ENCODE measurements at places on chromosomes 3 and 15.

GRCh38 chr3:153572654-153573053, 410.6 kb downstream of the RAP2B start:
- no peak for DNase-seq

DNA sequence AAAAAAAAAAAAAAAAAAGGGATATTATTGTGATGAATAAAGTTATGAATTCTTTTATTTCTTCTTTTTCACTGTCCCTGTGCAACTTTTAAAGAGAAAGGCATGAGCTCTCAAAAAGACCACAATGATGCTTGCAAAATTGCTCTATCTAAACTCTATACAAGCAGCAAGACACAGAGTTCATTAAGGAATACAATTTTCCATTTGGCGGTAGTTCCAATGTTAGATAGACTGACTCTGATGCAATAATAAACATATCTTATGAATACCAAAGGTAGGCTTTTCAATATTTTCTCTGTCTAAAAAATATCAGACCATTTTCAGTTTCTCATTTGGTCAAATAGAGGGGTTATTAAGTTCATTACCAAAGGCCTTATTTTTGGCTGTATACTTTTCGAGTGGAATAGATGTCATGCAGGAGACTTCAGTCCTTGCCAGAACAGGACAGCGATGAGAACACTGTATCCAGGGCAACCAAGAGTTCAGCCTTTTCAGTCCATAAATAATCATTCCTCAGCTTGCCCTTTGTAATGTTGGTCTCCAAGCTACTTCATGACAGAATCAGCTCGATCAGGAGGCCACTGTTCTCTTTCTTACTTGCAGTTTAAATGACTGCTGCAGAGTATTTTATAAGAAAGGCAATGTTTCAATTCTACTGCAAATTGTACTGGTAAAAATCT, 162.9 kb upstream of the FAM3D start:
- no peak for DNase-seq

DNA sequence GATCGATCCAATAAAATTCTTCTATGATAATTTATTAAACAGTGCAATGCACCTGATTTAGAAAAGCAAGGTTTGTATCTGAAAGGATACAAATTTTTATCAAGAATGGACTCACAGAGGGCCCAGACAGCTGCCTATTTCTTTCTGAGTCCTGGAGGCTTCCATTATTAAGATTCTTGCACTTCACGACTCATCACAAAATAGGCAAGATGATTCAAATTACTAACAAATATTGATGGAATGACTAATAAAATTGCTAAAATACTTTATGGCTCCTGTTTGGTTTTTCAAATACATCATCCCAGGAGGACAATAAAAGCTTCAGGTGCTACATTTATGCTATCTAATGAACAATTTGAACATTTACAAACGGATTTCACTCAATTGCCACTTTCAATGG, 483.0 kb upstream of the AGTR1 start:
- DNase-seq, result no peak

DNA sequence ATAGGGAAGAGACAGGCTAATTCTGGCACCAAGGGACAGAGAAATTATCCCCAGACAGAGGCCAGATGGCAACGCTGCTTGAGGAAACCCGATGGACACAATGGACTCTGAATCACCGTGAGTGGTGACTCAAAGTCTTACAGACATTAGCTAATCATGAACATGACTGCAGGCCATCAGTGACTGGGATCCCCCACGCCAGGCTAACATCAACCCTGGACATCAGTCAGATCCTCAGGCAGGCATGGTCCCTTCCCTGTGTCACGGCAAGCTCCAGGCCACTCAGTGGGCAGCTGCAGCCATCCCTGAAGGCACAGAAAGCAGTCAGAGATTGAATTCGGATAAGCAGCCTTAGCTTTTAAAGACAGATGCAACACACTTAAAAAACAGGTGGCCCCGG, 23.8 kb upstream of the OXTR start:
- no peak for DNase-seq

GRCh38 chr3:9386501-9387321, 10.7 kb upstream of the SETD5 start:
- no peak for DNase-seq

GRCh38 chr3:192516820-192517219, 210.5 kb downstream of the FGF12 start:
- no peak for DNase-seq

DNA sequence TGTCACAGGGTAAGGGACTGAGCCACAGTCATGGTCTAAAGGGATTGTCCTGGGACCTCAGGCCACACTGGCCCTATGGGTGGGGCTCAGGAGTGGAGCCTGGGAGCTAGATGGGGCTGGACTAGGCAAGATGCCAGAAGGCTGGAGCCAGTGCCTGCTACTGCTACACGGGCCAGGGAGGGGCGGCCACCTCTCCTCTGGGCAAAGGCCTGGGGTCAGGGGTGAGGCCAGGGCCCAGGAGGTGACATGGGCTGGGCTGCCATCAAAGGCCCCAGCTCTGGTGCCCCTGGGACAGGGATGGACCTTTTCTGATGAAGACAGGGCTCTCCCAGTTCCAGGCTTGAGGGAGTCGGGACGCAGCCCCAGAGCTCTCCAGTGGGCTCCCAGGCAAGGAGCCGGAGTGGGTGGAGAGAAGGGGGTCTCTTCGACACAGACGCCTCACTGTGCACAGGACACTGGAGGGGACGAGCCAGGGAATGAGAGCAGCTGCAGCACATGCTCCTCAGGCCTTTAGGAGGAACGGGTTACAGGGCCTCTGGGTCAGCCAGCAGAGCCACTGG, 62.1 kb upstream of the IQSEC1 start:
- no peak for DNase-seq

- DNase-seq, result no peak
Measured at GRCh38 chr3:10521772-10522441, 16.5 kb upstream of the ATP2B2 start.

- DNase-seq, result peak; percentile 45
Measured at GRCh38 chr15:65939901-65940617, 70.8 kb downstream of the RAB11A start.

DNA sequence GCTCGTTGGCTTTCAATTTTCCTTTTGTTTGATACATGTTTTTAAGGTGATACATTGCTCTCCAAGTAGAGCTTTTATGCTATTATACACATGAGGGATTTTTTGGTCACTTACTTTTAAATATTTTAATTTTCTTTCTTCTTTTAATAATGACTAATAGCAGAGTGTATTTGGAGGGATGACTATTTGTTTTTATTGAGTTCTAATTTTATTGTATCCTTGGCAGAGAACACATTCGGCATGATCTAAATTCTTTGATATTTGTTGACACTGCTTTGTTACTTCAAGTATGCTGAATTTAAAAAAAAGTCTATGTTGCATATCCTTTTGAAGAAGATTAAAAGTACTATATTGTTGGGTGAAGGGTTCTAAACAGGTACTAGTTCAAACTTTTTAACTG, 149.9 kb upstream of the PDZRN3 start:
- DNase-seq, result no peak

- no peak for DNase-seq
Measured at GRCh38 chr3:101099791-101100190, 106.6 kb upstream of the ABI3BP start.

DNA sequence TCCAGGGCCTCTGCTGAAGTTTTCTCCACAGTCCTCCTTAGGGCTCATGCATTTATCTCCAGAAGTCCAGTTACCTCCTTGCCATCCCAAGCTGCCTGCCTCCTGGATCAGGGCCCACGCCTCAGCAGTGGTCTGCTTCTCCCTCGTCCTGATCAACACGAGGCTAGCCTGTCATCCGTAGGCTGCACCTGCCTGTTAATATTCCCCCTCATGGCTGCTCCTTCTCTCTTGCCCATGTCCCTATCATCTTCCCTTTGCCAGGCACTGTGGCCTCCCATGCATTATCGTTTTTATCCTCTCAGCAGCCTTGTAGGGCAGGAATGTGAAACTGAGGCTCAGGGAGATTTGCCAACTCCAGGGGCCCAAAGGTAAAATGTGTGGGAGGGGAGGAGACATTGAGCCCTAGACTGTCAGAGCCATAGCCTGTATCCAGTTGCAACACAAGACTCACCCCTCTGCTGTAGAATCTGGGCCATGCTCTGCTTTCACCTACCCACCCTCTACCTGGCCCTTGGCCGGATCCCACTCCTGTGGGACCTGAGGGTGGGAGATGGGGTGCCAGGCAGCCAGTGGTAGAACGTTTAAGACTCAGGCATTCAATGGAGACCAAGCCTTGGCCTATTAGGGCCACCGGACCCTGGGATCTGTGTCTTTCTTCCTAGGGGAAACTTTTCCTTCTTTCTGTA, 4.6 kb downstream of the GRM2 start:
- DNase-seq, result no peak

GRCh38 chr3:148089171-148089570, 608.5 kb upstream of the AGTR1 start:
- DNase-seq, result no peak

GRCh38 chr3:72395776-72396311, 452.4 kb downstream of the SHQ1 start:
- DNase-seq, result no peak

- no peak for DNase-seq
Measured at GRCh38 chr3:46440531-46441294, 24.0 kb downstream of the LTF start.

GRCh38 chr3:80997622-80998021, 763.8 kb downstream of the GBE1 start:
- no peak for DNase-seq

GRCh38 chr3:79767194-79767904, 449 bp downstream of the ROBO1 start:
- peak; percentile 32 for DNase-seq

DNA sequence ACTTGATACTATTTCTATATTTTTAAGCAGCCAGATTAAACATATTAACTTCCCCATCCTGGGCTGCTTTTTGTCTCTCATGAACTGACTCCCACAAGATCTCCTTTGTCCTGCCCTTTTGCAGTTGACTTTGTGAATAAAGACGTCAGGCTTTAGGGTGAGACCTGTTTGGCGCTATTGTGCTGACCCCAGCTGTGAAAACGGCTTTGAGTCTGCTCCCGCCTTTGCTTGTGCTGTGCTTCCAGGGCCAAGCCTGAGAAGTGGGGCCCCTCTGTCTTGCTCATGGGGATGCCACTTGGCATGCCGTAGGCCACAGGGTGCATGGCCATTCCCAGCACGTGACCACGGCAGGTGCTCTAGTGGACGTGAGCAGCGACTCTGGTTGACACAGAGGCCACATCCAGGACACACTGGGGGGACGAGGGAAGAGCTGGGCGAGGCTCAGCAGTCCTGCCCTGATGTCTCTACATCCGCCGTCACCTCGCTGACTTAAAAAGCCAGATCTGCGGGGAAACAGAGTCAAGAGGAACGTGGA, 268.9 kb upstream of the LYSMD4 start:
- no peak for DNase-seq

DNA sequence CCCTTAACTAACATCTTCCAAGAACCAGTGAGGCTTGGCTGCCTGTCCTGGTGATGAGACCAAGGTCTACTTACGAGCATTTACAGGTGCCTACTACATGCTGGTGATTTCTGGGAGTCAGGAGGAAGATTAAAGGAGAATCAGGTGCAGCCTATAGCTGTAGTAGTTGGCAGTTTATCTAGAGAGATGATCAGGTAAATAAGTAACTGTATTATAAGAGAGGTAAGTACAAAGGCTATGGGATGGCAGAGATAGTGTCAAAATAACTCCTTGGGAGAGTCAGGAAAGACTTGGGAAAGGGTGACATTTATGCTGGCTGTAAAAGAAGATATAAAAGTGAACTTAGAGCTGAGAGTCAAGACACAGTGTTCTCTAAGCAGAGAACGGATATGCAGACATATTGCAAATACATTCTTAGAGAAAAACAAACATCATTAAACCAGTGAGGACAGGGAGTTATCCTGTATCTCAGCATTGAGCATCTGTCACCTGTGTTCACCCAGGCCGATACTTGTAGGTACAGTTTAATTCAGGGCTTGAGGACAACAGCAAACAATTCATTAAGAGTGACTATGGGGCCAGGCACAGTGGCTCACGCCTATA, 49.7 kb upstream of the ACP3 start:
- no peak for DNase-seq

DNA sequence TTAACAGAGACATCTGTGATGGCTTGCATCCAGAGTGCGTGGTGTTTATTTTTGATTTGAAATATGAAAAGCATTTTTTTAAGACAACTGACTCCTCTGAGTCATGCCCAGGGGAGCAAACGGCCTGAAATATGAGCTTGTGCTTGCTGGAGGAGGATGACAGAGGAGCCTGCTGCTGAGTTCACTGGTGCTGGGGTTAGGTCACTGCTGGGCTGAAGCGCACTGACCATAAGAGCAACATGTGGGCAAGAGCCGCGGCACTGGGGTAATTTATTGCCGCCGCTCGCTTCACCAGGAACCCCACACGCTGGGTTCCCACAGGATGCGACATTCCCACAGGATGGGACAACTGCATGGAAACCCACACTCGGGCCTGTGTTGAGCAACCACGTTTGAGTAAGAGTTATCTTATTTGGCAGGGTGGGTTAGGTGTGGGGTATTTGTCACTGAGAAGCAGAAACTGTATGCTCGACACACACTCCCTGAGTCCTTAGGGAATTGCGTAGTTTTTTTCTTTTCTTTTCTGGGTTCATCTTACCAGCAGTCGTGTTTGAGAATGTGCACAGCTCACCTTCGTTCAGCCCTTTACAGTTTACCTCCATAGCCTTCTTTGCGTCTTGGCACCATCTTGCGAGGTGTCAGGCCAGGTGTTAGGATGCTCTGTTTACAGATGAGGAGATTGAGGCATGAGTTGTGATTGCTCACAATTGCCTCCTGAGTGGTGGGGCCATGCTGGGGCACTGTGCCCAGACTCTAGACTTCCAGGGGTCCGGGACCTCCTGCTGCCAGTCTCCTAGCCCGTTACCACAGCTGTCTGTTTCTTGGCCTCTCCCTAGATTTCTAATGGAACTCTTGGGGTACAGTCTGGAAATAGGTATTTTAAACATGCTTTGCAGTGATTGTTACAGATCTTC, 60.4 kb downstream of the SMAD3 start:
- peak; percentile 96 for DNase-seq

- DNase-seq, result no peak
Measured at GRCh38 chr3:186613637-186614265, 891 bp downstream of the AHSG start.

- no peak for DNase-seq
Measured at GRCh38 chr3:174308736-174309135, 550.4 kb upstream of the NAALADL2 start.

DNA sequence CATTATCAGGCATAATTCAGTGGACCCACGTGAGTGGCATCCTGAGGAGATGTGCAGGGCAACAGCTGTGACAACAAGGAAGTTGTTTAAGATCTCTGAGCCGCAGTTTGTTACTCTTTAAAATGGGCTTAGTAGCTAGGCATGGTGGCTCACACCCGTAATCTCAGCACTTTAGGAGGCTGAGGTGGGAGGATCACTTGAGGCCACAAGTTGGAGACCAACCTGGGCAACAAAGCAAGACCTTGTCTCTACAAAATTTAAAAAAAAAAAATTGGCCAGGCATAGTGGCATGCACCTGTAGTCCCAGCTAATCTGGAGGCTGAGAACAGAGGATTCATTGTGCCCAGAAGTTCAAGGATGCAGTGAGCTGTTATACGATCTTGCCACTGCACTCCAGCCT, 12.2 kb downstream of the SUCLG2 start:
- DNase-seq, result no peak

DNA sequence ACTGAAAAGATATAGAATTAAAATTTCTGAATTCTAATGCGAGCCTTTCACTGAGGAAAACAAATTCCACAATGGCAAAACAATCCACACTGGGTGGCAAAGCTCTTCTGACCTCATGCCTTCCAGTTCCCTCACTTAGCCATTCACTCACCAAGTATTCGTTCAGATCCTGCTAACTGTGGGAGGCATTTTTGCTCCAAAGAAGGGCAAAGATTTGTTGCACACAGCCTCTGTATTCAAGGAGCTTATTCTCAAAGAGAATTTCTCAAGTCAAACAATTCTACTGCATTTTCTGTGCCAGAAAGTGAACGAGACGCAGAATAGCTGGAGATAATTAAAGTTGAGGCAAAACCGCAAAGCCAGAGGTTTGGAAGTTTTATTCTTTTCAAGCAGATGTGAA, 77.3 kb downstream of the CPNE4 start:
- DNase-seq, result no peak
